ENCODE measurements at places on chromosomes 16 and 17. TPM values are rescaled to one million over a fixed set of nuclear protein-coding genes. Genes with fewer than 3 reads are reported as not detected.

HBQ1 gene
- total RNA-seq: not detected

DNA sequence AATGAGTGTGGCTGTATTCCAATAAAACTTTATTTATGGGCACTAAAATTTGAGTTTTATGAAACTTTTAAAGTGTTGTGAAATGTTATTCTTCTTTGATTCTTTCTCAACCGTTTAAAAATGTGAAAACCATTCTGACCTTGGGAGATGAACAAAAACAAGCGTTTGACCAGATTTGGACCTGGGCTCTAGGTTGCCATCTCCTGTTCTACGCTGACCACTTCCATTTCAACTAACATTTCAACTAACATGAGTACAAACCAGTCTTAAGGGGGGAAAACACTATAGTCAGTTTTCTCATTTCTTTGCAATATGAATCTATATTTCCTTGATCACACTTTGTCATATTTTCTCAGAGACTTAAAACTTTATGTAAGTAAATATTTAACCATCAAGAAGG lies 118.4 kb upstream of the IRX5 start:
- no peak for DNase-seq

DNA sequence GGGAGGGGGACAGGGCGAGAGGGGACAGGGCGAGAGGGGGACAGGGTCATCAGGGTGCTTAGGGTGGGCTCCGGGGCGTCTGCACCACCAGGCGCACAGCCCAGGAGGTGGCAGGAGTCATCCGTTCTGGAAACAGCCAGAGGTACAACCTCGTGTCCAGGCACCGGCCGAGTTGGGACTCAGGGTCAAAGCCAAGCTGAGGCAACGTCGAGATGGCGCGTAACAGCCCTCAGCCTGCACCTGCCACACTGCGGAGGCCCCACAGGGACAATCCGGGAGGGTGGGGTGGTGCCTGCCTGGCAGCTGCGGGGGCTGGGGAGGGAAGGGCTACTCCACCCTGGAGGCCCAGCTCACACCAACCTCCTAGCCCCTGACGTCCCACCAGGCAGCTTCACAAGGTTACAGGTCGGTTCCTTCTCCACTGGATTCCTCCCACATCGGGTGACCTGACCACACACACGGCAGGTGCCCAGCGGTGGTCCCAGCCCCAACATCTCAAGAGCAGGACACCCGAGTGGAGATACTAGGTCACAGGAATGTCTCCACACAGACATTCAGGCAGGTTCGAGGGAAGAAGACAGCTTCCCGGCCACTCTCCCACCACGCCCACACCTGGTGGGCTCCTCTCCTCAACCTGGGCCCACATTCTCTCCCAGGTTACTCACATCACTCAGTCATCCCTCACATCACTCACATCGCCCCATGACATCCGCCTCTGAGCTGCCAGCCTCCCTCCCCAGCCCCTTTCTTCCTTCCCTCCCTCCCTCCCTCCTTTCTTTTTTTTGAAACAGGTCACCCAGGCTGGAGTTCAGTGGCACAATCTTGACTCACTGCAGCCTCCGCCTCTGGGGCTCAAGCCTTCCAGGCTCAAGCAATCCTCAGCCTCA lies 47.3 kb downstream of the RPH3AL start:
- DNase-seq: no peak

DNA sequence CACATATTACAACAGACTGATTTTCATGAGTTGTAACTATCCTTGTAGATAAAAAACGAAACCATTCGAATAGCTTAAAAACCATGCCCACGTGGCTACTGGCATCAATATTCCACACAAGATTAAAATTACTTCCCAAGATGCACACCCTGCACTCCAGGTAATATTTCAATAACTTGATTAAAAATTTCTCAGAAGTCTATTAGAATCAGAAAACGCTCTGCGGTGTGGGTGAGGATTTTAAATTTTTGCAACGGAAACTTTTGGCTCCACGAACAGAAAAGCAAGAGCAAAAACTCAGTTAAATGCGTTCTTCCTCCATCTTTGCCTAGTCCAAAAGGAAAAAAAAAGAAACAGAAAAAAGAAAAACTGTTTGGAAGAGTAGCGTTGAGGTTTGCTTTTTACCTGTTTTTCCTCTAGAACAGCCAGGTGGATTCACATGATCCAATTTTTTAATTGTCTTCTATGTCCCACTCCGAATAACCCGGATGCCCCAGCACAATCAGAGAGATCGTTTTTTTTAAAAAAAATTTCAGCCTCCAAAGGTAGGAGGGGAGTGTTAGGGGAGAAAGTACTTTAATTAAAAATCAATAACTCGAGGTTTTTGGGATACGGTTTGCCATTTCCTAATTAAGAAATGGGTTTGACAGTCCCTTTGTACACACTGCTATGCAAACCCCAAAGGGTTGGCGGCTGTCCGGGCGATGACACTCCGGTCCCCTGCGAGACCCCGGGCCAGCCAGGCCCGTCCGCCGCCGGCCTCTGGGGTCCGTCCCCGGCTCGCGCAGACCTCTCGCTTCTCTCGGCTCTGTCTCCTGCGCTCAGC lies 708 bp upstream of the NFAT5 start:
- DNase-seq: peak; percentile 27

CLDN7 gene
- 14.2 TPM for total RNA-seq

MRPL58 gene
- total RNA-seq: 24.6 TPM

DNAI2 gene
- not detected for total RNA-seq

GRCh38 chr17:1060991-1061390 lies 64.1 kb downstream of the TIMM22 start:
- peak; percentile 35 for DNase-seq

DNA sequence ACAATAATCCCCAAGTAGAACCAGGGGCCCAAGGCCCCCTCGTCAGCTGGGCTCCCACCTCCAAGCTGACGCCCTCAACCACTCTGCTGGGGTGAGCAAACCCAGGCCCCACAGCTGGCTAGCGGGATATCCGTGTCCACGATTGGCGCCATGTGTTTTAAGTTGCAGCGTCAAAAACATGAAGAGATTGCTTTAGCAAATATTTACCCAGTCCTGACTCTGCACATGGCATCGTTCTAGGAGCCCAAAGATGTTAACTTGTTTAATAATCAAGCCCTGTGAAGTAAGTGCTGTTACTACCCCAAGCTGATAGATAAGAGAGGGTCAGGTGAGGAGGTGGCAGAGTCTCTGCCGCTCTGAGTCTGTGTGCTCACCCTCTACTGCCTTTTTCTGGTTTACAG lies 344 bp upstream of the SEPTIN12 start:
- DNase-seq: no peak

DNA sequence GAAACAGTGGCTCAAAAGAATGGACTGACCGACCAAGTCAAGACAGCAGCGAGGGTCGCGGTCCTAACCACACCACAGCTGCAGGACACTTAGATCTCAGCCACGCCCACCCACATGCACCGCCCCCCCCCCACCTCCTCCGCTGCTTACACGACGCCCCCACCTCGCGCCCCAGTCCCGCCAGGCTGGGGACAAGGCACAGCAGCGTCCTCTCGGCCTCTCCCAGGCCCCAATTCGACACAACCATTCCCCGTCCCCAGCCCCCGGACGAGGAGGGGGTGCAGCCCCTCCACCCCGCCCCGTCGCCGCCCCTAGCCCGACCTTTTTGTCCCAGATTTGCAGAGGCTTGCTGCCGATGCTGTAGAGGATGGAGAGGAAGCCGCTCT lies 477 bp downstream of the CFAP20 start:
- peak; percentile 22 for DNase-seq

ZP2 gene
- not detected for total RNA-seq

GNGT2 gene
- total RNA-seq: not detected

- no peak for DNase-seq
Observed at GRCh38 chr17:36123431-36123830, 19.8 kb downstream of the CCL4 start.

DNA sequence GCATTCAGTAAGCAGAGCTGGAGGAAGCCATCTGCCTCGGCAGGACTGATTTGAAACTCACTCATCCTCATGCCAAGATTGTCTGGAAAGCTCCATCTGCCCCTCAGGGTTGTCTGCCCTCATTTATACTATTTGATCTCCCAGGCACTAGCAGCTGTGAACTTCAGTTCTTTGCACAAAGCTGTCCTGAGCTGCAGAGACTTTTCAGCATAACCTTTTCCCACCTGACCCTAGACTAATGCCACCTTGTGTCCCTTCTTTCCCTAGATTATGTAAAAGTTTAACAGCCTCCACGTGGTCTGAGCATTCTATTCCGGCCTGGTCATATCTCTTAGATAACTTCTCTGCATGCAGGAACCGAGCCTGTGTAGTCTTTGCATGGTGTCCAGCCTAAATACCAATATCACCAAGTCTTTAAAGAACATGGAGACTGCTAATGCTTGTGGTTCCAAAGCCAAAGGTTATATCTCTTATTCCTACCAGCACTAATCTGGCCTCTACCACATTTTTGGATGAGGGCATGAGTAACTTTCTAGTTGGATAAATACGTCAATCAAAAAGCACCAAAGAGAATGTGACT lies 29.1 kb downstream of the STAT5A start:
- DNase-seq: no peak

DNA sequence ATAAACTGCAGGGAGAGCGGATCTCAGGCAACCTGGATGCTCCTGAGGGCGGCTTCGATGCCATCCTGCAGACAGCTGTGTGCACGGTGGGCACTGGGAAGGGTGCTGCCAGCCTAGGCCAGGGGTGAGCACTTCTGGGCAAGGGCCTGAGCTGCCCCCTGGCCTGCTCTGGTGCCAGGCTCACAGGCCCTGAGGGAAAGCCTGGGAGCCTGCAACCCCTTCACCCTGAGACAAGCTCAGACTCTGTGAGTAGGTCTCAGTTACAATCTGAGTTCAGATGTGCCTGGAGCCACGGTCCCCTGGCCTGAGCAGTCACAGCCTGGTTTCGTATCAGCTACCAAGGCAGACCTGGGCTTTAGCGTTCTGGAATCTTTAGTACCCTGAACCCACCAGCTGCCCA lies 8.1 kb downstream of the ITGB4 start:
- DNase-seq: no peak

DNA sequence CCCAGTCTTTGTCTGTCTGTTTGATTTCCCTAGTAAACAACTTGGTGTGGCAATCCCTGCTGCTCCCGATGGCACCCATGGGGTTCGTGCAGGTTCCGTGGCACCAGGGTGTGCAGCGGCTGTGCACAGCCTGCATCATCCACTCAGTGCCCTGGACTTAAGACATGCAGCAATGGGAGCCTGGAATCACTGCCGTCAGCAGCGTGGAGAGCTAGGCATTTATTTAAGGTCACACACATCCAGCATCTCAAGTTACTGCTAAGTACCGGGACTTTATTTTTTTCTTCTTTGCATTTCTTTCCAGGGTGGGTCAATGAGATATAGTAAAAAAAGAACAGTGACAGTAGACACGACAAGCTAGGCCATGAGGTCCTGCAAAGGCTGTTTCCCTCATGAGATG lies 2.8 kb downstream of the DHRS7C start:
- peak; percentile 13 for DNase-seq

DNA sequence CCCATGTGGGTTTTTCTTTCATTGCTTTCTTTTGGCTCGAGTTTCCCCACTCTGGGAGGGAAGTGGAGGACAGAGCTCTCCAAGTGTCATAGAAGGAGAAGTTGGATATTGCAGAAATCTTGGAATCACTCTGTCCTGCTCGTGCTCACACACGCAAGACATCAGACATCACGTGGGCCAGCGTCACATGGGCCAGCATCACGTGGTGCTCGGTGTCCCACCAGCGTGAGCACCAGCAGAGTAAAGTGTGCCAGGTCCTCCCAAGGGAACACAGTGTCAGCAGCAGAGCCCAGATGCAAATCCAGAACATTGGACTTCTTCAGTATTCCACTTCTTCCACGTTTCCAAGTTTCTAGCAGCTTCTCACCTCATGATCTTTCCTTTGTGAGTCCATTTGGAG lies 327.0 kb downstream of the FOXL1 start:
- no peak for DNase-seq

HSD17B1 gene
- 3.9 TPM for total RNA-seq
